AG10803 (cell line): ENCODE measurements at places on chromosomes 4 and X.

DNA sequence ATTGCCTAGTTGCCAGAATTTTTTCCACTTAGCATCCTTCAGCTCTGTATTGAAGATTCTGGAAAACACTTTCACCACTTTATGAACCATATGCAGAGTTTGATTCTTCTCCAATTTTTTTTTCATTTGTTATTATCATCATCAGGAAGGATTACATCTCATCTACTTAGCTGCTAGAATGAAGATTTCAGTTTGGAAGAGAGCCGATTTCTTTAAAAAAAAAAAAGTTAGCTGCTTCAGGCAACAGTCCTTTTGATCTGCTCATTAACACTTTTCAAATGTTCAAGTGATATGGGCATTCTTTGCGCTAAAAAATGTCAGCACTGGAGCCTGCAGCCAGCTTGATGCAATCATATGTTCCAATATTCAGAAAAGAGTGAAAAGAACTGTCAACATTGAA lies 76.2 kb downstream of the ANTXR2 start:
- no peak for DNase-seq

DNA sequence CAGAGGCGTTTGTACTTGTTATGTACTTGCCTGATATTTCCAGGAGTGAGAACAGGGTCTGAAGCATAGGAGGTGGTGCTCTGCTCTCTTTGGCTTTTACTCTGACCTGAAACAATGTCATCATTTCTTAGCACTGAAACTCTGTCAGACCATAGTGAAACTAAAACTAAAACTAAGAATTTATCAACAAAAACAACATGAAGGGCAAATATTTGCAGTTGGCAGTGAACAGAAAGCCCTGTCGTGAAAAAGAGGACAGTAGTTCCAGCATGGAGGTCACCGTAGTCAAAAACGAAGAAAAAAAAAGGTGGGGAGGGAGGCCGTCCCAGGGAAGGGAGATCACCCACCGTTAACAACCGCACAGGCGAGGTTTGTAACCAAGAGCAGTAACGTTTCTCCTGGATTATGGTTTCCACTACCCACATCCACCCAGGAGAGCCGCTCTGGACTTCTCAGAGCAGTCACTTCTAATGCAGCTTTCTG lies 97.5 kb downstream of the ANK2 start:
- peak; percentile 26 for DNase-seq

DNA sequence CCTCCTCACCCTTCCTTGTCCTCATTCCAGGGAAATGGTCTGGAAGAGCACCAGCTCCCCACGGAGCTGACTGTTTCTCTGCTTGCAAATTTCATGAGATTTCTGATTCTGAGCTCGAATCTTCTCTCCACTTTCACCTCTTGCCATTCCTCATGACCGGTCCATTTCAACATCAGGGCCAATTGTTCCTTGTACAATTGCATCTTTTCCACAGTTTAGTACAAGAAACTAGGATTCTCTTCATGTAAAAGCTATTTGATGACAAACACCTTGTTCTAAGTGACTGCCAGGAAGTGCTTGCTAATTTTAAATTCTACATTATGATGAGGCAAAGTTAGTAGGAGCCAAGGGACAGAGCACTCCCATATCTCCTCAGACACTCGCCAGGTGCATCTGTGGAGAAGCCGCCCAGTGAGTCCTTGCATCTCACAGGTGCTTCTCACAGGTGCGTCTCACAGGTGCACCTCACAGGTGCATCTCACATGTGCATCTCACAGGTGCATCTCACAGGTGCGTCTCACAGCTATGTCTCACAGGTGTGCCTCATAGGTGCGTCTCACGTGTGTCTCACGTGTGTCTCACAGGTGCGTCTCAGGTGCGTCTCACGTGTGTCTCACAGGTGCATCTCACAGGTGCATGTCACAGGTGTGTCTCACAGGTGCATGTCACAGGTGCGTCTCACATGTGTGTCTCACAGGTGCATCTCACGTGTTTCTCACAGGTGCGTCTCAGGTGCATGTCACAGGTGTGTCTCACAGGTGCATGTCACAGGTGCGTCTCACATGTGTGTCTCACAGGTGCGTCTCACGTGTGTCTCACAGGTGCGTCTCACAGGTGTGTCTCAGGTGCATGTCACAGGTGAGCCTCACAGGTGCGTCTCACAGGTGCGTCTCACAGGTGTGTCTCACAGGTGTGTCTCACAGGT lies 3.0 kb upstream of the PDE6B start:
- no peak for DNase-seq

DNA sequence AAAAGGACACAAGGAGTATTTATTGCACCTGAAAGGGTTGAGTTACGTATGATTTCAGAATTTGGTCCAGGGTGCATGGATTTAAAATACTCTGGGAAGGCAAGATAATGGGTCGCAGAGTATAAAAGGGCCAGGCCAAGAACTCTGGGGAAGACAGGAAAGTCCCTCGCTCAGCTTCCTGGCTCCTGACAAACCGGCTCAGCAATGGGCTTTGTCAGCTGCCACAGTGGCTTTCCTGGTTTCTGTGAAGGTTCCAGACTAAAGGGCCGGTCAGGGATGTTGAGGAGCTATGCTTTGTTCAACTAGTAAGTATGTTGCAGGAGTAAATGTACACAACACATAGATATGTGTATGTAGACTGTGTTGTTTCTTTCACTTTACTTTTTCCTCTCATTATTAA lies 154.4 kb upstream of the ETNPPL start:
- no peak for DNase-seq

DNA sequence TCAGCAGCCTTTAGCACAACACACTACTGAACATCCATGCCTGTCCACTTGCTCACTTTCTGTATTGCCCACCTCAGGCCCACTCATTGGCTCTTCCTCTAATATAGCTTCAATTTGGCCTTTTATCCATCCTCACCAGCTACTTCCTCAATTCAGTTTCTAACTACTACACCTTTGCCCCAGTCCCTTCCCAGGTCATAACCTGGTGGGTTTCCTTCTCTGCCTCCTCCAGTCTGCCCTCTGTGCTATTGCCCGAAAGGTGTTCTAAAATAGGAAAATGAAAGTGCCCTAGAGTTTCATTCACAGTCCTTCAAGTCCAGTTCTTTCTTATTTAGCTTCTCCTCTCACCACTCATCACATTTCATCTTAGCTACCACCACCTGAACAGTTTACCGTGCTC lies 23.1 kb downstream of the MOSPD2 start:
- no peak for DNase-seq

GRCh38 chr4:187354740-187355139 lies 631.1 kb upstream of the FAT1 start:
- DNase-seq = no peak

GRCh38 chrX:19616959-19617358 lies 101.7 kb upstream of the MAP3K15 start:
- DNase-seq = peak; percentile 45

GRCh38 chr4:75512386-75513211 lies 1.6 kb downstream of the RCHY1 start:
- peak; percentile 77 for DNase-seq

- DNase-seq = peak; percentile 37
Measured at GRCh38 chr4:141899103-141899502, 262.7 kb downstream of the IL15 start.

DNA sequence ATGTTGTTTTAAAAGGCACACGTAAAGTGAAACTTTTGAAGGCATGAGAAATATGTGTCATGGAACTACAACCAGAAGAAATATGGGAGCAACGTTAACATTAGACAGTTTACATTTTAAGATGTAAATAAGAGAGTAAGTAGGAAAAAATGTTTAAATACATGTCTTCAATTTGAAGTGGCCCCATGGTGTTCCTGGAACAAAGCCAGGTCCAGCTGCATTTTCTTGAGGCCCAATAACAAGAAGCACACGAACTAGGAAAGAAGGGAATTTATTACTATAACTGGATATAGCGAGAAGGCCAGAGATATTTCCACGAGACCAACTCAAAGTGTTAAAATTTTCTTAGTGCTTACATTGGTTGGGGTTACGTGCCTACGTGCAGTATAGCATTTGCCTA lies 458.1 kb downstream of the KCTD8 start:
- no peak for DNase-seq

DNA sequence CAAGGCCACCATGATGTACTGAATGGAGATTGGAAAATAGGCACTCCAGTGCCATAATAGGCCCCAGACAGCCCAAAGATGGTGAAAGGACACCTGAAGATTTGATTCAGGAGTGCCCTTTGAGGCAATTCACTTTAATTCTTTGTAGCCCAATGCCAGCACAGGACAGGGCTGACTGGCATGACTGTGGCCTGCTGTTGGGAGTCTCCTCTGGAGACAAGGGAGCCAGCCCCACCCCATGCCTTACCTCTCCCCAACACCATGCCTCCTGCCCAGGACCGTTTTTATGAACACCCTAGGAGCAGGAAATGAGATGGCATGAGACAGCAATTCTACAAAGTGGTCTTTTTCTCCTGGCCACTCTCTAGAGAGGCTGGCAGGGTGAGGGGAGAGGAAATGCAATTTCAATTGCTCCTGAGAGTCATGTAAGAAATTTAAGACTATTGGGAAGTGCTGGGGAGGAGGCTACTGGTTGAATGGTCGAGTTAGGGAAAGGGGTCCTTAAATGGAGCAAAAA lies 94.2 kb upstream of the MAMLD1 start:
- no peak for DNase-seq

DNA sequence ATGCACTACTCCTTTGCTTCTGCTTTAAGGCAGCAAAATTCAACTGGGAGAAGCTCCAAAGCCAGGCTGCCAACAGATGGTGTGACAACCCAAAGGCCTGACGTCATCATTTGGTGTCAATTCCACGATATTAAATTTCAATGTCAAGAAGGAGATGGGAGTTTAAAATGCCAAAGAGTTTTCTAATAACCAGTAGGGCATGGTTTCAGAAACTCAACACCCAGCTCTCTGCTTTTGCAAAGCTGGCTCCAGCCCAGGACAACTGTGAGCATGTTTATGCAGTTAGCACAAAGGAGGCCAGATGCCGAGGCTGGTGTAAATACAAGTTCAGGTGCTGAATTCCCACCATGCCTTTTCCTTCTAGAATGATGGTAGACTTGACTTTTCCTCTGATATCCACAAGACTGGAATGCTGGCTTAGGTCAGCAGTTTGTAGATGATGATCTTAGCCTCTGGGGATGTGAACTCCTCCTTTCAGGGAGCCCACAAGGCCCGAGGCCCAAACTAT lies 67.3 kb downstream of the AFAP1 start:
- DNase-seq = peak; percentile 97

DNA sequence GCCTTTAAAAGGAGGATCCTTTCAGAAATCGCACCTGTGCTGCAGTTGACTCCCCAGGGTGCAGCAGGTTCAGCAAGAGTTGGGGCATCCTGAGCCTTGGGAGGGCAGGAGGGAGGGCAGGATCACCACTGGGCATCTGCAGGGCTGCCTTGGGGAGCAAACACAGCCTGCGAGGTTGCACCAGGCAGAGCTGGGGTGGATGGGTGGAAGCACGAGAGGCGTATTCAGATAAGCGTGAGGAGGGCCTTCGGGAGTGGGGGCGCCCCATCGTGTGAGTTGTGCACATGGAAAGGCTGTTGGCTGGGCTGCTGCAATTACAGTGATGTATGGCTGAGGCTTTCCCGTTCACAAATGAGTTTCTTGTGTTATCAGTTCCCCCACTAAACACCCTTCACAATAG lies 55.5 kb downstream of the PSAPL1 start:
- no peak for DNase-seq

DNA sequence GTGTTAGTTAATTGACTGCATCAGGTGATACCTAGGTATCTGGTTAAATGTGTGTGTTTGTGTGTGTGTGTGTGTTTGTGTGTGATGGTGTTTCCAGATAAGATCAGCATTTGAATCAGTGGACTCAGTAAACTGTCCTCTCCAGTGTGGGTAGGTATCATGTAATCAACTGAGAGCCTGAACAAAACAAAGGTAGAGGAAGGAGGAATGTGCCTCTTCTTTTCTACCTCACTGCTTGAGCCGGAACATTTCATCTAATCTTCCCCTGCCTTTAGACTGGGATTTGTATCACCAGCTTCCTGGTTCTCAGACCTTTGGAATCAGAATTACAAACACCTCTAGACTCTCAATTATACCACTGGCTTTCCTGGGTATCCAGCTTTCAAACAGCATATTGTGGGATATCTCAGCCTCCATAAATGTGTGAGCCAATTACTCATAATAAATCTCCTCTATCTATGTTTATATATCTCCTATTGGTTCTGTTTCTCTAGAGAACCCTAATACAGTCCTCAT lies 120.5 kb downstream of the TBCK start:
- no peak for DNase-seq

GRCh38 chr4:72128741-72129140 lies 96.9 kb downstream of the NPFFR2 start:
- DNase-seq = no peak

DNA sequence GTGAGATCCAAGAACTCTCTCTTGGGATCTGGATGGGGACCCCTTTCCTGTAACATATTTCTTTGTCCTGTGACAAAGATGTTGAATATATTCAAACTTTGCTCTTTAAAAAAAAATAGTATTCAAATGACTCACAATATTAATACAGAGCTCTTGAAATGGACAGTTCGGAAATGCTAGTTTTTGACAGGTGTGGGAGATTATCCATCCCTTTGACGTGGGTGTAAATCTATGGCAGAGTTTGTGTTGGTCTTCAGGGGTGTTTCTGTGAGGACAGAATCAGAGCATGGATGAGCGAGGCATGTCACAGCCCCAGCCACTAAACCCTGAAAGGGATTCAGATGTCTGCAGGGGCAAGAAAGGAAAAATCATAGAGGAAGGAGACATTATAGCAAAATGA lies 25.8 kb downstream of the TENM3 start:
- no peak for DNase-seq

GRCh38 chrX:52359614-52360232 lies 9.1 kb upstream of the XAGE2 start:
- peak; percentile 10 for DNase-seq

DNA sequence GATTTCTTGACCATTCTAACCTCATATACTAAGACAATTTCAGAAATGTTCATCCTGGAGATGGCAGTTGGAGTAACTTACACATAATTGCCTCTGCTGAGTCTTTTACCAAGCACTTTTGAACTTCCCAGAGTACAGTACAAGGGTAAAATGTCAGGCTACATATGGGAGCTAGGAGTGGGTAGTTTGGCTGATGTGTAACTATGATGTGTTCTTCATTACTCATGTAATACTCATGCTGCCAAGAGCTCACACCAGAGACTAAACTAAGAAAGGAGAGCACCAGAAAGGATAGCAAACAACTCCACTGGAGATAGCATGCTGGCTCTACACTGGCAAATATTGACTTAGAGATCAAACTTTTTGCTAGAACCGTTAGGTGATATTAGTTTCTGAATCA lies 194.0 kb downstream of the PDGFRA start:
- DNase-seq = peak; percentile 50

DNA sequence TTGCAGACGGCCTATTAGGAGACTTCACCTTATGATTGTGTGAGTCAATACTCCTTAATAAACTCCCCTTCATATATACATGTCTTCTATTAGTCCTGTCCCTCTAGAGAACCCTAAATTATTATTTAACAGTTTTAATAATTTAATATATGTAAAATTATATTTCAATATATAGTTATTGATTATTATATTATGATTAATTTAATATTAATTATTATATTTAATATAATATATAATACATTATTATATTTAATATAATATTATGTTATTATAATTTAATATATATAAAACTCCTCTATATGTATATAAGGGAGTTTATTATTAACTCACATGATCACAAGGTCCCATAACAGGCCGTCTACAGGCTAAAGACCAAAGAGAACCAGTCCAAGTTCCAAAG lies 533.2 kb downstream of the ARAP2 start:
- DNase-seq = no peak
